ENCODE measurements at places on chromosomes 11 and 22. TPM values are rescaled to one million over a fixed set of nuclear protein-coding genes. Genes with fewer than 3 reads are reported as not detected.

C11orf97 gene
- not detected for total RNA-seq

GRCh38 chr22:17695986-17696385 is 57.4 kb downstream of the BCL2L13 start:
- H3K27me3 ChIP-seq: no peaks in the 10 kb centered on the region
- no peak overlapping the region for H3K27ac ChIP-seq
- peaks cover 7% of the 10 kb centered on the region for H3K36me3 ChIP-seq
- H3K4me1 ChIP-seq: no peaks in the 10 kb centered on the region
- no peak overlapping the region for H3K4me3 ChIP-seq
- no peak for DNase-seq

LRRC32 gene
- 43.7 TPM for total RNA-seq

GRAMD1B gene
- total RNA-seq: 6.5 TPM

ST13 gene
- 248 TPM for total RNA-seq

DNA sequence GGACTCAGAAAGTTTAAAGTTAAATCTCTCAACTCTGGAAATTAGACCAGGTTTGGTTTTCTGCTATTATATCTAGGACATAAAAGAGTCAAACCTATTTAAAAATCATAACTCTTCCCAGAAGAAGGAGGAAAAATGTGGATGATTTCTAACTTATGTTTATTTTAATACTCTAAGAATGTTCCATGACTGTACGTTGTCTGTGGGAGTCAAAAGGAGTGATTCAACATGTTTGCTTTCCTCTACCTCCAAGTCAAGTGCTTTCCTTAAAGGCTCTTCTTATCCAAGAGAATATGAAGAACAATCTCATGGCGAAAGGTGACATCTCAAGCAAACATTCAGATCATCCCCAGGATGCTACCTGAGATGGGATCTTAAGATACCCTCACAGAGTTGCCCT is 21.6 kb downstream of the OR51E1 start:
- H3K4me1 ChIP-seq: no peaks in the 10 kb centered on the region
- H3K27ac ChIP-seq: no peak overlapping the region
- peak; percentile 6 for DNase-seq
- no peaks in the 10 kb centered on the region for H3K36me3 ChIP-seq
- no peak overlapping the region for H3K4me3 ChIP-seq

CHEK2 gene
- 5.7 TPM for total RNA-seq

DNA sequence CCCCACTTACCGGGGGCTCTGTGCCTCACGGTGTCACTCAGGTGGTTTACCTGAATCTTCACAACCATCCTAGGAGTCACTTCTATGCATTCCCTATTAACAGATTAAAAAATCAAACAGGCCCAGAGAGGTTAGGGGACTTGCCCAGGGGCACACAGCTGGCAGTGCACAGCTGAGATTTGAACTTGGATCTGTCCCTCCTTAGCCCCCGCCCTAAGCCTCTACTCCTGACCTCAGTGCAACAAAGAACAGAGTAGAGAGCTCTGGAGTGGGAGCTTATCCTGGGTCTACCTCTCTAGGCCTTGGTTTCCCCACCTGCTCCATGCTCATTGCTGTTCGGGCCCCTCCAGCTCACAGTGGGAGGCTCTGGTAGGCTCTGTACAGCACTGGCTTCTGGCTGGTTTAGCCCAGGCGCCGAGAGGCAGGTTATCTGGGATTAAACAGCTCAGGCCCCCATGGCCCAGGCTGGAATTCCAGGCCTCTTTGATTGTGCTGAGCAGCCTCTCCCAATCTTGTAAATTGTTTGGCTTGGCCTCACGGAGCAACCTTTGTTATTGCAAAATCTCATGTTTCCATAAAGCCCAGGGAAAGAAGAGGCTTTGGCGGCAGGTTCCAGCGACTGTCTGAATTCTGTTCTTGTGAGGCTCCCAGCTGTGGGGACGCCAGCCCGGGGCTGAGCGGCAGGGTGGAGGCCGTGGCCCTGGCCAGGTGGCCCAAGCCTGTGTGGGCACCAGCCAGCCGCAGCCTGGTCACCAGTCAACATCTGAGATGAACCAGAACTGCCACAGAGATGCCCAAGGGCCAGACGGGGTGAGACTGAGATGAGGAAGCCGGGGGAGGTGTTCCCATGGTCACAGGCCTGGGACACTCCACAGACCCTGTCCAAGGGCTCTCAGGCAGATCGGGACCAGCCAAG is 28.9 kb upstream of the SHISAL1 start:
- no peaks in the 10 kb centered on the region for H3K36me3 ChIP-seq
- no peak overlapping the region for H3K27ac ChIP-seq
- H3K4me1 ChIP-seq: peaks cover 21% of the 10 kb centered on the region
- peak; percentile 53 for DNase-seq

C11orf91 gene
- total RNA-seq: not detected

DNA sequence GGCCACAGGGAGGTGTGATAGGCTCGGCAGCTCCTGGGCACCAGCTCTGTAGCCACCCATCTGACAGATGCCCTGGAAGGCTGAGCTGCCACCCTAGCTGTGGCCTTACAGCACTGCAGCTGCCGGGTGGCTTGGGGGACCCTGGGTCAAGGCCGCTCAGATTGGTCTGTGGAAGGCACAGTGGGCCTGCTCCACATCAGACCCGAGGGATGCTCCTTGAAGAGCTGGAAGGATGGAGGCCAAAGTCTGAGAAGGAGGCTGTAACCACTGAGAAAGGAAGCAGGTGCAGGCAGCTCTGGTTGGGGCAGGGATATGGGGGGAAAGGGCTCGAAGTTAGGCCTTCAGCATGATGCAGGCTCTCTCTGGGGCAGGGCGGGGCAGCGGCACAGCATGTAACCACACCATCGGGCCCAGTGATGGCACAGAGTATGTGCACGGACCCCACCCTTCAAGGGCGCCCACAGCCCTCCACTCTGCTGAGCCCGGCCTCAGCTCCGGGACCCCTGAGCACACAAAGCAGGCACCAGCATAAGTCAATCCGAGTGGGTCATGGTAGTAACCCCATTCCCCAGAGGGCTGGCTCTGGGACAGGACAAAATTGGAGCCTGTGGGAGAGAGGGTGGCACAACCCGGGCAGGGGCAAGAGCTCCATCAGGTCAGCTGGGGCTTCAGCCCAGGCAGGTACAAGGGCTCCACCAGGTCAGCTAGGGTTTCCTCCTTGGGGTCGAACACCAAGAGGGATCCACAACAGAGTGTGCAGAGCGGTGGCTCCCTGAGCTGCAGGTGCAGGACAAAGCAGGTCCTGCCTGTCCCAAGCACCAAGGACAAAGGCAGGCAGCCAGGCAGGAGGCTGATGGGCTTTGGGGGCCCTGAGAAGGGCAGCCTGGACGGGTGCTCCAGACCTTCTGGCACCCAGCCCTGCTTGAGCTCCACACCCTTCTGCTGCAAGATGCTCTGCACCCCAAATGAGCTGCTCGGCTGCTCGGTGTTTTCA is 1511.1 kb downstream of the BRD1 start:
- H3K4me3 ChIP-seq: no peak overlapping the region
- H3K4me1 ChIP-seq: no peaks in the 10 kb centered on the region
- H3K27me3 ChIP-seq: no peaks in the 10 kb centered on the region
- DNase-seq: no peak
- H3K36me3 ChIP-seq: no peaks in the 10 kb centered on the region

DNA sequence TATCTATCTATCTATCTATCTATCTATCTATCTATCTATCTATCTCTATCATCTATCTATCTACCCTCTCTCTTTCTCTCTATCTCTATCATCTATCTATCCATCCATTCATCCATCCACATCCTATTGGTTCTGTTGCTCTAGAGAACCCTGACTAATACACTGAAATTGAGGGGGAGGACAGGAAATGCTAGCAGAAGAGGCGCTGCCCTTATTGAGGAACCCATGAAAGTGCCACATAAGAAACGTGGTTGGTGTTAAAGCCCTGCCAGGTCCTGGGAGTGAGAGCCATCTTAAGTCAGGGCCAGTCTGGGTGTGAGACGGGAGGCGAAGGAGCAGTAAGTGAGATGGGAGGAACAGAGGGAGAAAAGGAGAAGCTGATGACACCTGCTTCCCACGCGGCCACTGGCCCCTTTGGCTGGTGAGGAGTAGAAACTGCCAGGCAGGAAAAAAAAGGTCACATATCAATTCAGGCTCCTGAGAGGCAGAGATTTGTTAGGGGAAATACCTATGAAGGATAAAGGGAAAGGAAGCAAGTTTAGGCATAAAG is 87.9 kb upstream of the PLET1 start:
- no peaks in the 10 kb centered on the region for H3K4me1 ChIP-seq
- no peaks in the 10 kb centered on the region for H3K36me3 ChIP-seq
- no peak overlapping the region for H3K27ac ChIP-seq

GRCh38 chr11:63682066-63683021 is 1.0 kb downstream of the RTN3 start:
- H3K27ac ChIP-seq: peak overlapping the region; percentile 76
- H3K27me3 ChIP-seq: no peaks in the 10 kb centered on the region
- H3K4me1 ChIP-seq: peaks cover 16% of the 10 kb centered on the region
- H3K4me3 ChIP-seq: peak overlapping the region; percentile 98

GRCh38 chr11:12411806-12412727 is 34.7 kb downstream of the PARVA start:
- no peaks in the 10 kb centered on the region for H3K27me3 ChIP-seq
- peak overlapping the region; percentile 91 for H3K27ac ChIP-seq
- peak; percentile 95 for DNase-seq
- H3K4me1 ChIP-seq: peaks cover 46% of the 10 kb centered on the region

DNA sequence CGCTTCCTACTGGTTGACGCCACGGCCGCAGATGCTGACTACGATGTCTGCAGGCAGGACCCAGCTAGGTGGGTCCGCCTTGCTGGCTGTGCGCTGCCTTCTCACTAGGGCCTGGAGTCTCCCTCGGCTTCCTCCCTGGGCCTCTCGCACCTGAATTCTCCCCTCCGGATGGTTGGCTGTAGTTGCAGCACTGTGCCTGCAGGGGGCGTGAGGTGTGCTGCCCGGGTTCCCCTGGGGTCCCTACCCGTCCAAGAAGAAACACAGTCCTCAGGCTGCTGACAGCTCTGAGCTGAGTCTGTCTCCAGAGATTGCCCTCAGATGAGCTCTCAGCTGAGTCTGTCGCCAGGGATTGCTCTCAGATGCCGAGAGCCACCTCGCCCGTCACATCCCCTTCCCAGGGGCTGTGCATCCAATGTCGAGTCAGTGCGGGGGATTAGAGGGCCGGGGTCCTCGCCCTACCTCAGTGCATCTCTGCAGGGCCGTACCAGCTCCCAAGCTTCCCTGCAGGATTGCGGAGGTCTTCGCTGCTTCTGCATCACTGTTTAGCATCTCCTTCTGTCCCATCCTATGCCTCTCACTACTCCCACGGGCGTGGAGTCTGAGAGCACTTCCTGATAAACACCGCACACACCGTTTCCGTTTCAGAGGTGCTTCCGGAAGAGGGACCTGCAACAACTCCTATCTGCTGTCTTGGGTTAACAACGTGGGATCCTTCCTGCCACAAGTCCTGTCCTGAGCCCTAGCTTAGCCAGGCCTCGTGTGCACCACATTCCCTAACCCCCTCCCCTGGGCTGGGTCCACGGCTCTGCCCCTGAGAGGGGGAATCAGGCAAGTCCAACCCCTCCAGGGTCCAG is 196.9 kb downstream of the CSNK2A3 start:
- H3K4me1 ChIP-seq: no peaks in the 10 kb centered on the region
- H3K27me3 ChIP-seq: no peaks in the 10 kb centered on the region
- H3K36me3 ChIP-seq: no peaks in the 10 kb centered on the region

- H3K27me3 ChIP-seq: no peaks in the 10 kb centered on the region
- DNase-seq: no peak
- H3K4me3 ChIP-seq: no peak overlapping the region
- peaks cover 19% of the 10 kb centered on the region for H3K4me1 ChIP-seq
- no peaks in the 10 kb centered on the region for H3K36me3 ChIP-seq
- no peak overlapping the region for H3K27ac ChIP-seq
Measured at GRCh38 chr22:40234658-40235057, 56.9 kb downstream of the TNRC6B start.

GTSE1 gene
- total RNA-seq: 2.4 TPM

- H3K36me3 ChIP-seq: no peaks in the 10 kb centered on the region
- H3K27me3 ChIP-seq: no peaks in the 10 kb centered on the region
- no peak overlapping the region for H3K4me3 ChIP-seq
- no peak overlapping the region for H3K27ac ChIP-seq
Measured at GRCh38 chr11:28176351-28176750, 68.2 kb downstream of the METTL15 start.

DNA sequence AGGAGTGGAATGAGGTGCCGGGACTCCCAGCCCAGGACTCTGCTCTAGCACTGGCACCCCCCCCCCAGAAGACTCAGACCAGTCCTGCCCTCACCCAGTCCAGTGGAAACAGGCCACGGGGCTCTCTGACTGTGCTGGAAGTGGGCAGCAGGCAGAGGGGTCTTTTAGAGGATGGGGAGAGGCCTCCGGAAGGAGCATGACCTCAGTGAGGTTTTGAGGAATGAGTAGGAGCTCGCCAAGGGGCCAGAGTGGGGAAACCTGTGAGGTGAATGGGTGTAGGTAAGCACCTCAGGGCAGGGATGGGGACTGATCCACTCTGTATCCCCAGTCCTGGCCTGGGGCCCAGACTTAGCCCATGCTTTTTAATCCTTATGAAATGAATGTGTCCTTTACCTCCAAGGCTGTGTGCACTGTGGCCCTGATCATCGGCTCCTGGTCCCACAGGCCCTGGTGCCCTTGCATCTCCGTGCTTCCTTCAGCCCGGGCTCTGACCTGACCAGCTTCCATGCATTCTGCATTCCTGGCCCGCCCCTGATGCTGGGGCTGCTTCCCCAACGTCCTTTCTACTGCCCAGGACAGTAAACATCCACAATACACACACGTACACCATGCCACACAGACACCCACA is 24.4 kb upstream of the RFPL3 start:
- H3K27me3 ChIP-seq: no peaks in the 10 kb centered on the region
- no peaks in the 10 kb centered on the region for H3K36me3 ChIP-seq
- H3K4me3 ChIP-seq: no peak overlapping the region
- H3K4me1 ChIP-seq: no peaks in the 10 kb centered on the region

GRCh38 chr11:131749101-131749500 is 378.7 kb downstream of the NTM start:
- peak overlapping the region; percentile 93 for H3K27ac ChIP-seq
- peak; percentile 99 for DNase-seq
- H3K4me1 ChIP-seq: peaks cover 41% of the 10 kb centered on the region
- H3K36me3 ChIP-seq: no peaks in the 10 kb centered on the region

DNA sequence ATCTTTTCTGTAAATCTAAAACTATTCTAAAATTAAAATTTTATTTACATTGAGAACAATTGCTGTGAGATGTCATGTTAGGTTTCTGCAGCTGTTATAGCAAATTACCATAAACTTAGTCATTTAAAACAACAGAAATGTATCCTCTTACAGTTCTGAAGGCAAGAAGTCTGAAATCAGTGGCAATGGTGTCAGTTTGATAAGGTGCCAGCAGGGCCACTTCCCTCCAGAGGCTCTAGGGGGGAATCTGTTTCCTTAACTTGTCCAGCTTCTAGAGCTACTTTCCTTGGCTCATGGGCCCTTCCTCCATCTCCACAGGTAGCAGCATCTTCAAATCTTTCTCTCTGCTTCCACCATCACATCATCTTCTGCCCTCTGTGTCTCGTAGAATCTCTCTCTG is 23.0 kb downstream of the MOGAT2 start:
- H3K27ac ChIP-seq: no peak overlapping the region
- H3K4me3 ChIP-seq: no peak overlapping the region
- H3K4me1 ChIP-seq: no peaks in the 10 kb centered on the region
- peaks cover 17% of the 10 kb centered on the region for H3K27me3 ChIP-seq

YPEL1 gene
- 0.82 TPM for total RNA-seq

HPS4 gene
- 25.2 TPM for total RNA-seq

SMIM35 gene
- not detected for total RNA-seq

SCUBE2 gene
- total RNA-seq: 1.6 TPM

TBC1D22A gene
- total RNA-seq: 24.2 TPM
